ENCODE measurements at places on chromosomes 6 and 20.
A peak's percentile ranks its signal among the peaks of the same experiment; 100 is the strongest.

- DNase-seq = no peak
Observed at GRCh38 chr20:42018979-42019378, 400.8 kb upstream of the CHD6 start.

- DNase-seq = peak; percentile 53
Observed at GRCh38 chr6:69865126-69865525, 1.2 kb upstream of the COL19A1 start.

- DNase-seq = no peak
Observed at GRCh38 chr6:36616893-36617521, 22.8 kb downstream of the SRSF3 start.

DNA sequence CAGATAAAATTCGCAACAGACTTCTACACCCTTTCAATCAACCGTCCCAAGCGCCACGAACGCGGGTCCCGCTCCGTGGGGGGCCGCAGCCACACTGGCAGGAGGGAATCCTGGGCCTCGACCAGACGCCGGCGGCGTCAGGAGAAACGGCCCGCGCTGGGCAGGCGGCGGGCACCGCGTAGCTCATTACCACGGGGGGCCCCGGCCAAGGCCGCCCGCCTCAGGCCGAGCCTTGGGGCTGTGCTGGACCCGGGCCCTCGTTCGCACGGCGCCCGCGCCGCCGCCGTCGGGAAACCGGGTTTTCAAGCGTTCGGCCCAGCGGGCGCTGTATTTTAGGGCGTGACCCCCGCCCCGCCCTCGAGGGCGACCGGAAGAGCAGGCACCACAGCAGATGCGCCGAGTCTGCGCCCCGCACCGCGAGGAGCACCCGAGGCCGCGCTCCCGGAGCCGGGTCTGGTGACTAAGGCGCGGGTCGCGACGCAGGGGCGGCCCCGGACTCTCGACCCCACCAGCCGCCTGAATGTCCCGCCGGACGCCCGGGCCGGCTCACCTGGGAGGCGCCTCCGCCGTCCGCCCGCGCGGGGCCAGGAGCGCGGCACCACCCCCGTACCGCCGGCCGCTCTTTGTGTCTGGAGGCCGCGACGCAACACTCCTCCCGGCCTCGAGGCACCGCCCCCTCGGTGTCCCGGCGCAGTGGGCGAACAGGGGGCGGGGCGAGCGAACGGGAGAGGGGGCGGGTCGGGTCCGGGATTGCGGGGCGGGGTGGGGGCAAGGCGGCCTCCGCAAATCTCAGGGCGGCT lies at the start of gene NINL:
NINL (minus strand) TSS at position 627 of the 800 bp plus-strand sequence. CDS start 58,944 bp downstream, outside the sequence.
- DNase-seq = peak; percentile 46

DNA sequence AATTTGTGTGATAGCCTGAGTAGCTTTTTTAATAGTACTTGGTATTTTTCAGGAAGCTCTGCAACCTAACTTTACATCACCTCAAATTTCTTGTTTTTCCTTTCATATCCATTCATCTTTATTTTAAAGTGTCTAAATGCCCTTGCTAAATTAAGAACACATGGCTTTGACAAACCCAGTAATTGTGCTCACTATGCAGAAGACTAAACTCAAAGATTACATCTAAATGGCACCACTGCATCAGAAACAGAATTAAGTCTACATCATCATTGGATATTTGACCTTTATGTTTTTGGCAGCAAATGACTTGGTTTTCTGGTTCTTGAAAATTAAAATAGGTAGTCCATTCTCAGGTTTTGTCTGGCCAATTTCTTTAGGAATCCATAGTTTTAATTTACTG lies 69.6 kb upstream of the HDGFL1 start:
- DNase-seq = no peak

DNA sequence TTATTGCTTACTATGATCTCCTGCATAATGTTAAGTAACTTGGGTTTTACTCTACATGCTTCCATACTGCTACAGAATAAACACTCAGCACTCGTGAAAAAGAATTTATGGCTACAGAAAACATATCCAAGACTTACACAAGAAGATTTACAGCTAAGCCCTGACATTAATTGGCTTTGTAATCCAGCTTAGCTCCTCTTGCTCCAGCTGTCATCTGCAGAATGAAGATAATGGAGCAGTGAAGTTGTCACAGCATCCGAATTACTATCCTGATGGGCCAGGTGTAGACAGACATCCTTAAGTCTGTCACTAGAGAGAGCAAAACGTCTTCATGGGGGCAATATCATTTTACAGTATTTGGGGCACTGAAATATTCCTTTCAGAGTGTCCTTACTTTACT lies 155.3 kb downstream of the PRKN start:
- no peak for DNase-seq

GRCh38 chr20:64029293-64030117 lies 6.5 kb upstream of the C20orf204 start:
- DNase-seq = no peak

DNA sequence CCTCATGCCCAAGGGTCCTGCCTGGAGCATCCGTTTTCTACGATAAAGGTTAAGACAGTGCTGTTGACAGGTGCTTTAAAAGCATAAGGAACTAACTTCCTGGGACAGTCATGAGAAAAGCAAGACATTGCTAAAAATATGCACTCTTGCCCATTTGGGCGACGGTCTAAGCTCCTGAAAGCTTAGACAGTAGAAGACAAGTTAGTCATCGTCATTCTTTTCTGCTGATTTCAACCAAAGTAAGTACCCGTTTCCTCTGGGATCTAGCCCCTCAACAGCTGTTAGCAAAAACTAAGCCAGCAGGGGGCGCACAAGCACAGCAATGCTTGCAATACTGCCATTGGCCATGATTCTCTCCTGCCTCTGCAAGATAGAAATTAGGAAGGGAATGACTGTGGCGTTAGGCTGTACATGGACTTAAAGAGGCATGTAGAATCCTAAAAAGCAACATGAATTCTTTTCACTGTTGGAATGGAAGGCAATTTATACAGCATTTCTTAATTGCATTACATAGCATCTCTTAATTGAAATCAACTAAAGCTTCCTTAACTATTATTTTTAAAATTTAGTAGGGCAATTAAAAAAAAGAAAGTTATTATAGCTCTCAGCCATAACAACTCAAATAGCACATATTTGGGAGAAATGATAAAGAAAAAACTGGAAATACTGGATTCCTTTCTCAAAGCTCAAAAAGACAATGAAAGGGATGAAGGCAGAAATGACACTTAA lies 147.8 kb upstream of the RALGAPA2 start:
- DNase-seq = peak; percentile 45

DNA sequence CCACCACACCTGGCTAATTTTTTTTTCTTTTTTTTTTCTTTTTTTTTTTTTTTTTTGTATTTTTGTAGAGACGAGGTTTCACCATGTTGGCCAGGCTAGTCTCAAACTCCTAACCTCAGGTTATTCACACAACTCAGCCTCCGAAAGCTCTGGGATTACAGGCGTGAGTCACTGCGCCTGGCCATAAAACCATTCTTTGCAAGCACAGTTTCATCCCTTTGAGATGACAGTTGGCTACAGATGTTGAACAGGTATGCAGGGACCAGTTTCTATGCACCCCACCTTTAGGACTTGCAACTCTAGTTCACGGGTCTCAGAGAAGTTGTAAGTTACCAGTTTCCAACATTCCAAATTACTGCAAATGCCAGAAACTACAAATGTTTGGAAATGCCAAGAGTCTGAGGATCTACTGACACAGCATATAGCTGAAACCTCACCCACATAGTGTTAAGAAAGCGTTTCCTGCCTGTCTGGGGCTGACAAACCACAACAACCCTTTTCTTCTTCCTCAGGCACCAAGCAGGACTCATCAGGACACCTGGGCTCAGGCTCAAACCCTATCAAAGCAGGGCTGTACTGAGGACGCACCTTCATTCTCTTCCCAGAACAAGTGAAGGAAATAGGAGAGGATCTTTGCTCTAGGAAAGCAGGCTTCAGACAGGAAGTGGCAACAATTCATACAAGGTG lies 22.9 kb downstream of the ARHGAP18 start:
- no peak for DNase-seq

GRCh38 chr20:49814057-49814694 lies 1.5 kb downstream of the SLC9A8 start:
- no peak for DNase-seq

DNA sequence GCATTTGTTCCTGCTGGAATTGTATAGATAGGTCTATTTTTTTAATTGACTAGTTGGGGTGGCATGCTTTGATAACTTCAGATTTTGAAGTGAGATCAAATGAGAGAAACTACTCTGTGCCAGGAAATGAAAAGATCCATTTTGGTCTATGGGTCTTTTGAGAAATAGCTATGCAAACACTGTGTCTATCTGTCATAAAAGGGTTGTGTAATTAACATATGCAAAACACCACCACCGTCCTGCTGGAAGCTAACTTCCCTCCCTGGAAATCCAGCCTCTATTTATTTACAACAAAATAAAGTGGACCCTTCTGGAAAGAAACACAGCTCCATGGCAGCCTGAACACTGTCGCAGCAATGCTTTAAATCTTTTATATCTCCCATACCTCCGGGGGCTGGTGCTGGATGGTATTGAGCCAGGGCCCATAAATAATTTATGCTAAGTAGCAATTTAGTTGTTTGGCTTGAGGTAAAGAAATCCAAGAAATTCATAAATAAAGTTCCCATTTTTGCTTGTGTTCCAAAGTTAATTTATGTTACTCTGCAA lies 244.2 kb upstream of the POU3F2 start:
- DNase-seq = no peak

- DNase-seq = no peak
Observed at GRCh38 chr20:11120431-11120830, 446.6 kb upstream of the JAG1 start.

GRCh38 chr6:124888581-124889371 lies 73.5 kb upstream of the RNF217 start:
- no peak for DNase-seq

- peak; percentile 15 for DNase-seq
Observed at GRCh38 chr6:138101946-138102731, 5.1 kb downstream of the PERP start.

- no peak for DNase-seq
Observed at GRCh38 chr20:20894753-20895152, 182.3 kb upstream of the RALGAPA2 start.

GRCh38 chr6:103367212-103367611 lies 1492.5 kb downstream of the HACE1 start:
- DNase-seq = no peak

- no peak for DNase-seq
Observed at GRCh38 chr6:144055121-144055931, 40.0 kb downstream of the SF3B5 start.

GRCh38 chr6:11162262-11162661 lies 50.7 kb upstream of the ERVFRD-1 start:
- DNase-seq = no peak

DNA sequence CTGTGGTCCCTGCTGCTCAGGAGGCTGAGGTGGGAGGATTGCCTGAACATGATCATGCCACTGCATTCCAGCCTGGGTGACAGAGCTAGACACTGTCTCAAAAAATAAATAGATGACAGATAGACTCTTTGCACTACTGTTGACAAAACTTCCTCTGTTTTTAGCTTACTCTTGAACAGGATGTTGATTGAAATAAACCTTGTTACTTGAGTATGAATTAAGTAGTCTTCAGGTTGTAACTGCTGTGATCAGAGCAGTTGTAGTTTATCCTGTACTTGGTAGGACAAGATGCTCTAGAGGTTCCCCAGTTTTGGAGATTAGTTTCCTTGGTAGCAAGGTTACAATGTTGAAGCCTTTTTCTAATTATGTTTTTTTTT lies 1.5 kb downstream of the GTF3C6 start:
- DNase-seq = no peak

- no peak for DNase-seq
Observed at GRCh38 chr6:143775336-143775735, 67.8 kb upstream of the LTV1 start.

DNA sequence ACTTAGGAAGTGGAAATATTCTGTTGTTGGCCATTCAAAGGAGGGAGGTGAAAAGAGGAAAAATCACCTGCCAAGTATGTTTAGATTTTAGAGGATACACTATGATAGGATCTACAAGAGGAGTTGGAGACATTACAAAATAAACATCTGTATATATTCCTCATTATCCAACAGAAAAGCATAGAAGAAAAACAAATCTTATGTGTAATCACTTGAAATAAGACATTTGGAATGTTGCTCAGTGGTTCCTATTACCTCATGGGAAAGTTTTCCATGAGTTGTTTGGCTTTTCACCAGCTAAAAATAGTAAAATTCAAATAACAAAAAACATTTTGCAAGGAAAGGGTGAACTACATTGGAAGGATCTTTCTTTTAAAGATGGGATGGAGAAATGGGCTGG lies 76.7 kb upstream of the CARMIL1 start:
- peak; percentile 51 for DNase-seq

- no peak for DNase-seq
Observed at GRCh38 chr20:13223736-13224520, 2.9 kb downstream of the ISM1 start.

DNA sequence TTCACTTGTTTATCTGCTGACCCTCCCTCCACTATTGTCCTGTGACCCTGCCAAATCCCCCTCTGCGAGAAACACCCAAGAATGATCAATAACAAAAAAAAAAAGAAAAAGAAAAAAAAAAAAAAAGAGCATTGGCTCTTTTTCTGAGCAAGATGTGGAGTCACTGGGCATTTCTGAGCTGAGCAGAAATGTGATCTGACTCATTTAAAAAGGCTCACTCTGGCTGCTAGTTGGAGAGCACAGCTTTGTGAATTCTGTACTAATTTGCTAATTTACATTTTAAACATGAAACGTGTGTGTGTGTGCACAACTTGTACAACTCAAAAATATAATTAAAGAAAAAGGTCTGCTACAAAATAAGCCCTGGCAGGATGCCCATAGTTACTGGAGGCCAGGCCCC lies 20.2 kb downstream of the SCML4 start:
- DNase-seq = no peak

GRCh38 chr6:116439522-116440051 lies 21.6 kb upstream of the CALHM6 start:
- DNase-seq = no peak

DNA sequence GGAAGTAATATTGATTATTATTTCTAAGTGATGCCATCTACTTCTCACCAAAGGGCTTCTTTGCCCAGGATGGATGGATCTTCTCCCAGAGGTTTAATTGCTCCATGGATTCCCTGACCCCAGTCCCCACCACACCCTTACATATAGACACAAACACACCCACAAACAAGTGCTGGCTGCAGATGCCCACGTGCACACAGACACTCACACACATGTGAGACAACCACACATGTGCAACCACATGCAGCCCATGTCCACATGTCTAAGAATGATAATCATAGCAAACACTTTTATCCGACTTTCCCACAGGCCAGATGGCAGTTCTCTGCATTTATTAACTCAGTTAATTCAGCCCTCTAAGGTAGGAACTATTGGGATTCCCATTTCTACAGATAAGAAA lies 44.2 kb downstream of the MAFB start:
- DNase-seq = no peak

DNA sequence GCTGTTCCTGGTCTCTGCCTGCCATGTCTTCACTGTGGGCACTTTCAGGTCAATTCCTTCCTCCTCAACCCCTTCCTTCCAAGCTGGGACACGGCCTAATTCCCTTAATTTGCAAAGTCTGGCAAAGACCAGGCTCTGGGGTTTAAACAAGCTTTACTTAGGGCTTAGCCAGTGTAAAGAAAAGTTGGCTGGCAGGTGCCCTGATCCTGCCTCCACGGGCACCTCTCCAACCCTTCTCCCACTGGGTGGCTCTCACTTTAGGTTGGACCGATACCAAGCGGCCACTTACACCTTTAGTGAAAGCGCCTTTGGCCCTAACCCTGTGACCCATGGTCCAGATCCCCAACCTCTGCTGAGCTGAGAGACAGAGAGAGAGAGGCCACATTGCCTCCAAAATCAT lies 13.7 kb upstream of the MLN start:
- no peak for DNase-seq

GRCh38 chr6:154249499-154250298 lies 106.9 kb downstream of the IPCEF1 start:
- no peak for DNase-seq

GRCh38 chr6:80366051-80366450 lies 259.6 kb downstream of the BCKDHB start:
- no peak for DNase-seq

Measured in fibroblast of skin of left biceps (primary cell).